ENCODE measurements at places on chromosomes 7 and 10.

- DNase-seq: no peak
Observed at GRCh38 chr7:33869176-33869575, 36.2 kb upstream of the BMPER start.

GRCh38 chr10:30384701-30385201 is 35.7 kb upstream of the MTPAP start:
- no peak for DNase-seq

DNA sequence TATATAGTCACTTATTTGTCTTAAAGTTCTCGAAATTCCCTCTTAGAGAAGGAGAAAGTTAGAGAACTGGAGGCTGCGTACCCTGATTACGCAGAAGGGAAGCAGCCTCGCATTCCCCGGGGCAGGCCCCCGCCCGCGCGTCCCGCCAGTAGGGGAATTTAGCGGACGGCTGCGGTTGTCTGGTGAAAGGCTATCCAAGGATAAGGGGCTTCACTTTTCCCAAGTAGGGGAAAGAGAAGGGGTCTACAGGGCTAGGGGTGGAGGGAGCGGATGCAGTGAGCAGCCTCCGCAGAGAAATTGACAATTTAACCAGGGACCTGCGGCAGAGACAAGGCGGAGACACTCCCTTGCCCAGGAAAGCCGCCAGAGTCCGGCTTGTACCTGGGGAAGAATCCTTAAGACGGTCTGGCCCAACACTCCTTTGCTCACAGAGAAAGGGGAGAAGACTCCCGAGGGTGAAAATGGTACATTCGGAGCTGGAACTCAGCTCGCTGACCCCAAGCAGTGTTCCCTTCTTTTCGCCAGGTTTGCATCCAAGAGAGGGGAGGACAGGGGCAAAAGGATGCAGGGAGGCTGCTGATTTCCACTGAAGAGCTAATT is 994 bp upstream of the MAGI2 start:
- no peak for DNase-seq

DNA sequence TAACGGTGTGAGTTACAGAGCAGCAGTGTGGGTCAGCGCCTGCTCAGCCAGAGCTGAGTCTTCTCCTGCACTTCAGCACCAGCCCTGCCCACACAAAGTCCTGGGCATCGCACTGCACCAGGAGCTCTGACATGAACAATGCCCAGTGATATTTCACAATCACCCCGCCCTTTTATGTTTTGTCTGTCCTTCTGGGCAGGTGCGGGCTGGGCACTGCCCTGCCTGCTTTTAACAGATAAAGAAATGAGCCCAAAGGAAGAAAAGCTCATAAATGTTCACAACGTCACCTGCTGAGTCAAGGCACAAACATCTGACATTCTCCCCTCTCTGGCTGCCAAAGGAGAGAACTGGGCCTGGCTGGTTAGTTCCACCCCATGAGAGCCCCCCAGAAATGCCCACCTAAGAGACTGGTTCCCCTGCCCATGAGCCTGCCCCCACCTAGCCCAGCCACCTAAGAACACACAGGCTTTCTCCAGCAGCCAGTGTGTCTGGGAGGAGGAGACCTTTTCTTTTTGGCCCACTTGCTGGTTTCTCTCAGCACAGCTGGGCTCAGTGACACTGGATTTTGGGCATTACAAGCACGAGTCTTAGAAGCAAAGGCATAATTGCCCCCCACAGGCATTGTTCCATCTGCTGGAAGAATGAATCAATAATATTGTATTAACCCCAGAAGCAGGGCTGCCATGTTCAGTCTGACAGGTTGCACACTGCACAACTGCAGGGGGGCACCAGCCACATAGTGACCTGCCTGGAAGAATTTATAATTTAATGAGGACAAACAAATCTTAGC is 22.3 kb downstream of the CALML3 start:
- DNase-seq: peak; percentile 20

- DNase-seq: no peak
Observed at GRCh38 chr7:50665403-50666123, 100.4 kb upstream of the DDC start.

DNA sequence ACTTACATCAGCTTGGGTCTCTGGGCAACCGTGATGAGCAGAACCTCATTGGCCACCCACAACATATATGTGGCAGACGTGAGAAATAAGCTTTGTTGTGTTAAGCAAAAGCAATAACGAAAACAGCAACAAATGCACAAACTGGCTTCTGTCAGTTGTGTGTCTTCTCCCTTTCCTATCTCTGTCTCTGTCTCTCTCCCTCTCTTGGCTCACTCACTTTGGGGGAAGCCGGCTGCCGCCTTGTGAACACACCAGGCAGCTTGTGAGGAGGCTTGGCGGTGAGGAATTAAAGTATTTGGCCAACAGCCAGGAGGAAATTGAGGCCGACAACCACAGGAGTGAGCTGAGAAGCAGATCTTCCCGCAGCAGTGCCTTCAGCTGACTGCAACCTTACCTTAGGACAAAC is 21.9 kb upstream of the CDCA7L start:
- no peak for DNase-seq

- no peak for DNase-seq
Observed at GRCh38 chr7:4202954-4203353, 479.1 kb upstream of the FOXK1 start.

- no peak for DNase-seq
Observed at GRCh38 chr7:1530946-1531262, 402 bp downstream of the MAFK start.

DNA sequence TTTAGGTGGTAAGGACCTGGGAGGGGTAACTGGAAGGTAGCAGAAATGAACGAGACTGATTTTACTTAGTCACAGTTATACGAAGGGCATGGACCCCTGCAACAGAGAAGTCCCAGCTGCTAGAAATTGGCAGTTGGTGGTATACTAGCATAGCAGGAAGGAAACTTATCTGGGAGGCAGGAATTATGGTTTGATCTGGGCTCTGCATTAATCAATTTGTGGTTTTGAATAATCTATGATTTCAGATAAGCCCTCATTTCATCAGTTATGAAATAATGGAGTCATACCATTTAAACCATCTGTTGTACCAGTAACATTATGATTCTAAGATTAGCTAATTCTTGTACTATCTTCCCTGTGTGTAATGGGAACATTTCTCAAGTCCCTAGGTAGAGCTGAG is 54.0 kb upstream of the TMEM229A start:
- no peak for DNase-seq

GRCh38 chr7:1509226-1509625 is 5.0 kb upstream of the INTS1 start:
- no peak for DNase-seq

- no peak for DNase-seq
Observed at GRCh38 chr7:154438571-154439367, 386.6 kb downstream of the DPP6 start.

- no peak for DNase-seq
Observed at GRCh38 chr7:46449743-46450142, 528.7 kb upstream of the IGFBP3 start.

DNA sequence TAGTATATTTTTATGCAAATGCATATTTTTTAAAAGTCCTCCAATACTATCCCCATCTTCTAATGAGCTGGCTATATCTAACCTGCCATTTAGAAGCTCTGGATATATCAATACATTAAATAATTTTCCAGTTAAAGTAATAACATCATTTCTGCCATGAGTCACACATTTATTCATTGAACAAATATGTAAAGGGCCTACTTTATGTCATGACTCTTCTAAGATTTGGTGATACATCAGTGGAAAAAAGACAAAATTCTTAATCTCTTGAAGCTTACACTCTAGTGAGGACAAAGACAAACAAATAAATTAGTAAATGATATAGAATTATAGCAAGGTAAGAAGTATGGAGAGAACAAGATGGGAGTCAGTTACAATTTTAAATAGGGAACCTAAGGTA is 716.8 kb upstream of the LRRTM3 start:
- no peak for DNase-seq

GRCh38 chr7:115478426-115478825 is 552.1 kb downstream of the TFEC start:
- DNase-seq: no peak

DNA sequence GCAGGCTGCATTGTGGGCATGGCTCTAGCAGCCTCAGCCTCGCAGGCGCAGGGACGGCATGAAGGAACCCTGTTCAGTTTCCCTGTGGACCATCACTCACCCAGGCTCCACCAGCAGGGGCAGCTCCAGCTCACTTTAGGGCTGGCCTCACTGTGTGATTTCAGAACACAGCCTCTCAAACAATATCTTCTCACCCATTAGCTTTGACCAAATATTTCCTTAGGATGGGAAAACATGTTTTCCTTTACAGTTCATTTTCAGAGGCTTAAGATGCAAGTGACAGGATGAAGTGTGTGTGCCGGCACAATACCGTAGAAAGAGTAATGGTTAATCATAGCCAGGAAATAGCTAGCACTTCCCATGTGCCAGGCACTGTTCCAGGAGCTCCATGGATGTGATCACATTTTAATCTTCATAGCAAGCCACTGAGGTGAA is 58.2 kb downstream of the LANCL2 start:
- DNase-seq: no peak

- no peak for DNase-seq
Observed at GRCh38 chr7:157016352-157017041, 6.0 kb upstream of the MNX1 start.

GRCh38 chr7:133164498-133164897 is 82.6 kb upstream of the CHCHD3 start:
- no peak for DNase-seq

DNA sequence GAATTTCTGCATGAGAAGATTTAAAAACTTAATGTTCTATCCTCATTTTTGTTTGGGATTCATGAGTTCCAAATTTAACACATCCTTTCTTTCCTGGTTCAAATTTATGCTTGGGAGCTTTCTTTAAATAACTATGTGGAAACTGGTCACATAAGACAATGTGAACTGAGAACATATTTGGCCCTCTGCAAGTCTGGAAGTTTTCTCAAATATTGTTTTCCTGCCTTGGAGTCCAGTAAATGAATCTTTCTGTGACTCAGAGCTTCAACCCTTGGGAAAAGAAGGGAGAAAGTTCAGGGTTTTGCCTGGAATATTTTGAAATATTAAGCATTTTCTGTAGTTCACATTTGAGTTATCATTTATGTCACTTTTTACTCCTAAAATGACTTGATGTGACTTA is 559.0 kb upstream of the NRP1 start:
- no peak for DNase-seq

- DNase-seq: no peak
Observed at GRCh38 chr10:122931088-122931906, 20.9 kb downstream of the FAM24A start.

DNA sequence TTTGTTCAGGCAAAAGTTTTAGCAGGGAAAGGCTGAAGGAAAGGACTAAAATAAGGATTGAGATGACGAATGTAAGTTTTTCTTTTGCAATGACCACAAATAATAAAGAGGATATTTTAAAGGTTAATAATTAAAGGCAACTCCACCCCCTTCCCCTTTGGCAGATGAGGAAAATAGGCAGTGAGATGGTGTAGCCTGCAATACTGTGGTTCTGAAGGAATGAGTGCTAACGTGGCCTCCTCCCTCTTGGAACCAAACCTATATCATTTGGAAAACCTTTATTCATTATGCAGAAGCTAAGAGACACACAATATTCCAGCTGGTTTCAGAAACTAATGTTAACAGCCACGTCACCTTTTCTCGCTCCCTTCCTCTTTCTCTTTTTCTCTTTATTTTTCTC is 70.9 kb upstream of the COL1A2 start:
- no peak for DNase-seq

DNA sequence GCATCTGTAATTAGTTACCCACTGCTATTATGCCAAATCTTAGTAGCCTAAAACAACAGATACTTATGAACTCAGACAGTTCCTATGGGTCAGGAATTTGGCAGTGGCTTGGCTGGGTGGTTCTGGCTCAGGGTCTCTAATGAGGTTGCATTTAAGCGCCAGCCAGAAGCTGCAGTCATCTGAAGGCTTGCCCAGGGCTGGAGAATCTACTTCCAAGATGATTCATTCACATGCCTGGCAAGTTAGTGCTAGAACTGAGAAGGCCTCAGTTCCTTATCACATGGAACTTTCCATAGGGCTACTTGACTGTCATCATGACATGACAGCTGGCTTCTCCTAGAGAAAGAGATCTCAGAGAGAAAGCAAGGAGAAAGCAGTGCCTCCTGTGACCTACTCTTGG is 121.3 kb downstream of the AVL9 start:
- DNase-seq: no peak

- no peak for DNase-seq
Observed at GRCh38 chr10:15035385-15036301, 8.1 kb upstream of the OLAH start.

DNA sequence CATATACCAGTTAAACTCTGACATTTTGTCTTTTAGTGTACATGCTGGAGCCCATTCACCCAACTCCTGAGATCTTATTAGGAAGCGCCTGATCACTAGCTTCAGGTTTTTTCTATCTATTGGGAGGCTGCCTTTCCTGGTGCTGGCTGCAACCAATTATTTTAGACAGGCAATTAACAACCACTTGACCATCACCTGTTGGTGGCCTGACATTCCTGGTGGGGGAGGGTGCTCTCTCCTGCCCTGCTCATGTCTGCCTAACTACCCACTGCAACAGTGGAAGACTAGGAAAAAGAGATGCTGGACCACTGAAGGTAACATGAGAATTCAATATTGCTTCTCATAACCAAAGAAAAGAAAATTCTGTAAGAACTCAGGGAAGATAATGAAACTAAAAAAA is 190.3 kb upstream of the GRM3 start:
- DNase-seq: no peak

DNA sequence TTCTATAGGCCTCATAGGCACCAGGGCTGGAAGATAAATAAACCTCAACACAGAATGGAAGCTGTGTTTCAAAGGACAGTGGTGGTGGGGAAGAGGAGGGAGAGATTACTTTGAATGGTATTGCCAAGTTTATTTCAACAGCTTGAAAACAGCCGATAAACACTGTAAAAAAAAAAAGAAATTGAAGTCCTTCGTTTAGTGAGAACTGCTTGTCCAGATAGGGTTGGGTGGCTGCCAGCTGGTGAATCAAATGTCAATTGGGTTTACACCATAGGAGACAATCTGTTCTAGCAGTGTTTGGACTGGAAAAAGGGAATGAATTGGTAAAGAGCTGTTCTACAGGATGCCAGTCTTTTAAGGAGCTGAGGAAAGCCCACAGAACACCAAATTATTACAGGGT is 254.8 kb downstream of the PHF14 start:
- no peak for DNase-seq

- DNase-seq: peak; percentile 76
Observed at GRCh38 chr10:96646751-96647166, 59.9 kb upstream of the TM9SF3 start.

DNA sequence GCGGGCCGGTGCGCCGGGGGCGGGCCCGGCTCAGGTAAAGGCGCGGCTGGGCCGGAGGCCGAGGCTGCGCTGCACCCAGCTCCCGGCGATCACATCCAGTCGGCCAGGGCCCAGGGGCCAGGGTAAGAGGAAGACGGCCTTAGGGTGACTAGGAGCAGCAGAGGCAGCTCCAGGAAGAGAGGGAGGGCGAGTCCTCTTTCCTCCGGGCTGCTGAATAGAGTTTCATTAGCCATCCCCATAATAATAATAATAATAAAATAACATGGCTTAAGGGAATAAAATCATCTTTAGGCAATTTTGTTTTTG is 44.8 kb upstream of the CDK1 start:
- DNase-seq: no peak

Data from natural killer cell treated with Interleukin-12 subunit alpha and Interleukin-12 subunit beta and Interleukin-15 and Interleukin-18, amount 100 ng/mL, for 72 hours (primary cell).